ENCODE measurements at places on chromosomes 2 and 18.
A peak's percentile ranks its signal among the peaks of the same experiment; 100 is the strongest.

- DNase-seq: peak; percentile 39
Observed at GRCh38 chr2:238426568-238427434, at the start of gene ASB1. TSS of gene ASB1 (plus strand) at chr2:238426927. CDS start at chr2:238427071, 144 bp downstream.

- no peak for DNase-seq
Observed at GRCh38 chr2:224407241-224407701, 5.4 kb upstream of the FAM124B start.

DNA sequence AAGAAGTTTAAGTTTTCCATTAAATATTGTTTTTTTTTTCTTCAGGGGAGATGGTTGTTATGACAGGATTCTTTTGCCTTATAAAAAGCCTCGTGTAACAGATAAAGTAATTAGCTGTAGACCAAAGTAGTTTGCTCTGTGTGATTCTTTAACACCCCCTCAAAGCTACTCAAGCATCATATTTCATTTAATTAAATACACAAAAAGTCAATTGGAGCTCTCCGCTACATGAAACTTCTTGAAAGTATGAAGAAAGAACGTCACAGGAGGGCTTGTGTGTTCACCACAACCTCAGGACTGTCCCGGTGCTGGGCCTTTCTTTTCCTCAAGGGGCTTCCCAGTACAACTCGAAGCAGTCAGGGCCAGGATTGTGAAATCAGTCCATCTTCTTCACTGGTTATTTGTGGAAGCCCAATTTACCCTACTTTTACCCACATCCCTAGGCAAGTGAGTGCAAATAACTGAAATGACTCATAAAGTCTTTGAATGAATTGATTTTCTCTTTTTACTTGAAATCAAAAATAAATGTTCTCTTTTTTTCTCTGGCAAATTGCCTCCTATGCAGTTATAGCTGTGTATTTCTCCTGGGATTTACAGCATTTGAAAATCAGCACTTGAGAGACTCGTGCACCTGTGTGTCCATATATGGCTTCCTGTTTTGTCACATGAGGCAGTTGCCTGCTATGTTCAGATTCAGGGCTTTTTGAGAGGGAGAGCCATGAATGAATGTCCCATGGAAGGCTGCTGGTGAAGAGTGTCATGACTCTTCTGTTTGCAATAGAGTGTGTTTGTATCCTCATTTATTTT is 48.6 kb downstream of the LINC00305 start:
- no peak for DNase-seq

DNA sequence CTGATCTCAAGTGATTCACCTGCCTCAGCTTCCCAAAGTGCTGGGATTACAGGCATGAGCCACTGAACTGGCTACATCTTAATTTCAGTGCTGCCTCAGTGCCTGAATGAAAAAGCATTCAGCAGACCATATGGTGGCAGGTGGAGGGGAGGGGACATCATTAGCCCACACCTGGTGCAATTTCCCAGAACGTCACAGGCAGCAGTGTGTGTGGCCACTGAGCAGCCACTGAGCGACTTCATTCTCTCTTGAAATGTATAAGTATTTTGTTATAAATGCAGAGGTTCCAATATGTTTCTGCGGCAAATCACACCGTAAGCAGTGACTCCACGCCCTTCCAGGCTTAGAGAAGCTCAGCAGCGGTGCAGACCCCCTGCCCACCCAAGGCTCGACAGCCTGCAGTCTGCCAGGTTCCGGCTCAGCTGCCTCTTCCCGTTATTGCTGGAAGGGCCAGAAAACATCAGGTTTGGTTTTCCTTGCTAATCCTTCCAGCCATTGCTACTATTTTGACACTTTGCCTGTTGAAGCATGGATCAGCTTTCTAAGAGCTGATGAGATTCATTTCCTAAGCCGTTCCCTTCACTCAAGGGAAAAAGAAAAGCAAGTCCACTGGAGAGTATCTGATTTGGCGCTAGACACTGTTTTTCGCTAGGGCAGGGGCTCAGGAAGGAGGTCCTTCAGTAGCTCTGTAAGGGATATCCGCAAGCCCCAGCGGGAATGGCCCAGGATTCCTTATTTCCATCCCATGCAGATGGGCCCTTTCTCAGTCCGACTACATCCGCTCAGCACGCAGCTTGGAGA is 250.7 kb downstream of the VAPA start:
- DNase-seq: no peak

Data from AG04450 (cell line).